ENCODE measurements at places on chromosomes 5 and 9. TPM values are rescaled to one million over a fixed set of nuclear protein-coding genes. Genes with fewer than 3 reads are reported as not detected.
A peak's percentile ranks its signal among the peaks of the same experiment; 100 is the strongest.

- no peak for DNase-seq
Measured at GRCh38 chr5:41636605-41637004, 126.2 kb upstream of the PLCXD3 start.

DNA sequence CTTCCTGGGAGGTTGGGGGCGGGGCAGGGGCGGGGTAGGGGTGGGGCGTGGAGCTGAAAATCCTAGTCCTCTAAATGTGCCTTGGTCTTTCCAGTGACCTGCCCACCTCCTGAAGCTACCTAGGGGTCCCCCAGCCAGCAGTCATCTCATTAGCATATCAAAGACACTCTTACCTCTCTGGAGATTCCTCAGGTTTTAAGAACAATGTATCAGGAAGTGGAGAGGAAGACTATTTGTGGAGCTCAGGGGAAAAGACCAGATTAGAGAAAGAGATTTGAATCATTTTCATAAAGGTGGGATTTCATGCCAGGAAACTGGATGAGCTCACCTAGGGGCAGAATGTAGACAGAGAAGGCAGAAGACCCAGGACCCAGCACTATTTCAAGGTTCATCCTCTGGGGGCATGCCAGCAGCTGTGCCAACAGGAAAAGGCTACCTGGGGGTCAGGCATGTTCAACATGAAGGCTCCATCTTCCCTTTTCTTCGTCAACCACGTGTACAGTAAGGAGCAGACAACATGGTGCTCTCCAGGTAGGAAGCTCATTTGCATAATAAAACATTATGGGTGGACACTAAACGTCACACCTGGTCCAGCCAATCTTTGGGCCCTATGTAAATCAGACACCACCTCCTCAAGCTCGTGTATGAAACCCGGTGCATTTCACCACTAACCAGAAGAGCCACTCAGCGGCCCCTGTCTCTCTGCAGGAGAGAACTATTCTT, 6.9 kb downstream of the GMCL2 start:
- DNase-seq: no peak

- no peak for DNase-seq
Measured at GRCh38 chr5:82349652-82350051, 71.5 kb upstream of the RPS23 start.

GRCh38 chr5:141565826-141566570, 52.8 kb downstream of the DIAPH1 start:
- no peak for DNase-seq

DNA sequence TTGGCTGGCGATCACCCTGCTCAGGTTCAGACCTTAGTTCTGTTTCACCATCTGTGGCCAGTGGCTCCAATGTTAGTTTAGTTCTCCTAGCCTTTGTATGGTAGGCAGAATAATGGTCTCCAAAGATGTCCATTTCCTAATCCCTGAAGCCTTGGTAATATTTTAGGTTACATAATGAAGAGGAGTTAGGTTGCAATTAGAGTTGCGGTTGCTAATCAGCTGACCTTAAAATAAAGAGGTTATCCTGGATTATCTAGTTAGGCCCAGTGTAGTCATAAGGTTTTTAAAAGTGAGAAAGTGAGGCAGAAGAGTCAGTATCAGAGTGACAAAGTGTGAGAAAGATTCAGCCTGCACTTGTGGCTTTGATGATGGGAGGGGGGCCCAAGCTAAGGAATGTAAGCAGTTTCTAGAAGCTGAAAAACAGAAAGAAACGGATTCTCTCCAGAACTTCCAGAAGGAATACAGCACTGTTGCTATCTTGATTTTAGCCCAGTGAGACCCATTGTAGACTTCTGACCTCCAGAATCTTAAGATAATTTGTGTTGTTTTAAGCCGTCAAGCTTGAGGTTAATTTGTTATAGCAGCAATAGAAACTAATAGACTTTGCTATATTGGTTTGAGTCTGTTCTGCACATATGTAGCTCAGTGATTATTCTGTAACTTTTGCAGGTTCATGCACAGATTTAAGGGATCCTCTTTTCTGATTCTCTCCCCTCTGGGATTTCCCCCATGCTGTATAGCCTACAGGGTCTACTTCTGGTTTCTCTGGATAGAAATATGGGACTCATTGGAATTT, 21.6 kb downstream of the LNPEP start:
- no peak for DNase-seq

DNA sequence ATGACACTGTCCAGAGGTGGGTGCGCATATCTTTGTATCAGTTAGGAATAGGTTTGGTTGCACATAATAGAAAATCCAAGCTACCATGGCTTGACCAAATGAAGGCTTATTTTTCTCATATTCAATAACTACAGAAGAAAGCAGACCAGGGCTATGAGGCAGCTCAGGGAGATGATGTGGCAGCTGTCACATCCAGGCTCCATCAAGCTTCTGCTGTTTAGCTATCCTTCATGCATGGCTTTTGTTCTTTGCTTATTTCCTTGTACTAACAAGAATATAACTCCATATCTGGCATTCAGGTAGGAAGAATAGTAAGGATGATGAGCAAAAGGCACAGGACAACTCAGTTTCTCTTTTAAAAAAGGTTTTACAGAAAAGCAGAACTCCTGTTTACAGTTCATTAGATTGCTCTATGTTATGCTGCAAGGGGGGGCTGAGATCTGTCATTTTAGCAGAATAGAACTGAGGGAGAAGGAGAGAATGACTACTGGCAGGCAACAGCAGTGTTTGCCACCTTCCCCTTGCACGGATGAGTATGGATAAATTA, 336.1 kb downstream of the MLLT3 start:
- no peak for DNase-seq

DNA sequence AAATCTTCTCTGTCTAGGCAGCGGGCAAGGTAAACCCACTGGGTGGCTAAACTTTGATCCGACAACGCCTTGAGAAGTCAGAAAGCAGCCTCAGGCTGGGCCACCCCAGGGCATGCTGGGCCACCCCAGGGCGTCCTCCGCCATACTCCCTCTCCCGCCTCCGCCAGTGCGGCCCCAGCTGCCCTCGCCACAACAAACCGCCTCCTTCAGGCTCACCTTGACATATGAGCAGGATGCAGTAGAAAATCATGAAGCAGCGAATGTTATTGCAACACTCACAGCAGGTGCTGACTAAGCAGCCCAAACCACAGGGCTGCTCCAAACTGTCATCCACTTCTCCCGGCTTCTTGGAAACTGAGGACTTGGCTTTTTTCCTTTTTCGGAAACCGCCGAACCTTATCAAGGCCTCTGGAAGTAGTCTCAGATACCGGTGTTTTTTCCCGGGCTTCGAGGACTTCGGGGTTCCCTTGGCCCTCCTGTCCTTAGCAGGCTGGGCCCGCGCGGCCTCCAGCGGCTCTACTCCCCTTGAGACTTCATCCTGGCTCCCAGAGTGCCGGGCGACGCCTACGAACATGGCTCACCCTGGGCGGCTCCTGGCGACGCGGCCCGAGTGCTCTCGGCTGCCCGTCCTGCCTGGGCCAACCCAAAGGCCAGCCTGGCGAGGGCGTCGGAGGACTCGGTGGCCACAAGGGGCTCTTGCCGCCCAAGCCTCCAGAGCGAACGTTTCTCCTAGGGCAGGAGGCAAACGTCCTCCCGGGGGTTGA, at the start of gene SLCO6A1:
TSS of gene SLCO6A1 (minus strand) at position 731 of the 764 bp plus-strand sequence. CDS start at position 574, 157 bp downstream.
- DNase-seq: no peak

- DNase-seq: no peak
Measured at GRCh38 chr5:135851186-135851914, 16.9 kb downstream of the SLC25A48 start.

- peak; percentile 50 for DNase-seq
Measured at GRCh38 chr9:18362901-18363685, 110.9 kb upstream of the ADAMTSL1 start.

DNA sequence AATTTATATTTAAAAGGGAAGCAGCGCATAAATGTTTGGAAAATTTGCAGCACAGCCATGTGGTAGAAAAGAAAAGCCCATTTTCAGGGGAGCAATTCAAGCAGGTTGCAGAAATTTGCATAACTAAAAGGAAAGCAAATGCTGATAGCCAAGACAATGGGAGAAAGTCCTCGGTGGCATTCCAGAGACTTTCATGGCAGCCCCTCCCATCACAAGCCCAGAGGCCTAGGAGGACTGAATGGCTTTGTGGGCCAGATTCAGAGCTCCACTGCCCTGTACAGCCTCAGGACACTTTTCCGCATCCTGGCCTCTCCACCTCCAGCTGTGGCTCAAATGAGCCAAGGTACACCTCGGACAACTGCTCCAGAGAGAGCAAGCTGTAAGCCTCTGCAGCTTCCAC, 462.9 kb downstream of the CDK5RAP2 start:
- DNase-seq: no peak

DNA sequence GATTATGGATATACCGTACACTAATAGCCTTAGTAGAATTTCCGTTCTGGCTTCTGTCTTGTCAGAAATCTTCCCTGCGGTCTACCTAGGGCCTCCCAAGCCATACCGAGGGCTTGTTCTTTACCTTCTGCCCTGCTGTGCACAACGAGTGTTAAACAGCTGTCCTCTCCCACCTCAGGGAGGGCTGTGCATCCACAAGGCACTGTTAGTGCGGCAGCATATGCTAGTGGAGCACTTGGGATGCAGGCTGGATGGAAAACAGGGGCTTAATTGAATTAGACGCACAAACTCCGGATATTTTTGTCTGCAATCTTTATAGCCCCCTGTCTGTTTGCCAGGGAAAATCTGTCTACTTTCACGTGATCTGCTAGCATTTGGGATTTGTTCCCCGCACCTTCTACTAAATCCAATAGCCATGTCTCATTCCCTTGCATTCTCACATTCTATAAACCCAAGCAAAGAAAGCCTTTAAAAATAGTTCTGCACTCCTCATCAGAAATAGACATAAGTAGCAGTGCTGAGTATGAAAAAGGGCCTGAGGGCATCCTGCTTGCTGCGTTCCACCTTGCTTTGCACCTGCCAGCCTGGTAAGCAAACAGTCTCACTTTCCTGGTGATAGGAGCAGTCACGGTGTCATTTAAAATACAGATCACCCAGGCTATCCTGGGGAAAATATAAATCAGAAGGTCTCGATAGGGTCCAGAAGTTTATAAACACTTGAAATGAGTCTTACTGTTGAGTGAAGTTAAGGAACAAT, 382.6 kb downstream of the RASEF start:
- no peak for DNase-seq

DNA sequence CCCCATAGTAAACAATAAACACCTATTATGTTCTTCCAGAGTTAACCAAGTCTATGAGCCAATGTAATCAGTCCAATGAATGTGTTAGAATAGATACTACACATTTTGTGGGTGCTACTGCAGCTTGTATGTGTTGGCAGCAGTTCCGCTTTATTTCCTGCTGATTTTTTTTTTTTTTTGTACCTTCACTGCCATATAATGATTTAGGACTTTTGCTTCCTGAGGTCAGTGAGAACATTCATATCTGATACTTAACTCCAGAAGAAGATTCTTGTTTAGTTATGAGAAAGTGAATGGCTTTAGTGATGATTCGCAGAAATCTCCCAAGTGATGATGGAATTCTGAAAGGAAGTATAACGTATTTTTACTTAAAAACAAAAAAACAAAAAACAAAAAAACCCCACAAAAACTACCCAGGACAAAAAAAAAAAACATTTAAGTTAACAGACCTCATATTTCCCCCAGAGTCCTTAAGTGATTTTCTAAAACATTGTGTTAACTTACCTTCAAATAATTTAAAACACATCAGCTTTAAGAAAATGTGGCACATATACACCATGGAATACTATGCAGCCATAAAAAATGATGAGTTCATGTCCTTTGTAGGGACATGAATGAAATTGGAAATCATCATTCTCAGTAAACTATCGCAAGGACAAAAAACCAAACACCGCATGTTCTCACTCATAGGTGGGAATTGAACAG, 24.7 kb upstream of the LMNB1 start:
- DNase-seq: no peak

GRCh38 chr9:73280113-73280512, 128.4 kb downstream of the ANXA1 start:
- DNase-seq: no peak

GRCh38 chr5:139711067-139711905, 63.1 kb downstream of the CXXC5 start:
- no peak for DNase-seq

- DNase-seq: no peak
Measured at GRCh38 chr5:42787845-42788244, 23.8 kb downstream of the SELENOP start.

DNA sequence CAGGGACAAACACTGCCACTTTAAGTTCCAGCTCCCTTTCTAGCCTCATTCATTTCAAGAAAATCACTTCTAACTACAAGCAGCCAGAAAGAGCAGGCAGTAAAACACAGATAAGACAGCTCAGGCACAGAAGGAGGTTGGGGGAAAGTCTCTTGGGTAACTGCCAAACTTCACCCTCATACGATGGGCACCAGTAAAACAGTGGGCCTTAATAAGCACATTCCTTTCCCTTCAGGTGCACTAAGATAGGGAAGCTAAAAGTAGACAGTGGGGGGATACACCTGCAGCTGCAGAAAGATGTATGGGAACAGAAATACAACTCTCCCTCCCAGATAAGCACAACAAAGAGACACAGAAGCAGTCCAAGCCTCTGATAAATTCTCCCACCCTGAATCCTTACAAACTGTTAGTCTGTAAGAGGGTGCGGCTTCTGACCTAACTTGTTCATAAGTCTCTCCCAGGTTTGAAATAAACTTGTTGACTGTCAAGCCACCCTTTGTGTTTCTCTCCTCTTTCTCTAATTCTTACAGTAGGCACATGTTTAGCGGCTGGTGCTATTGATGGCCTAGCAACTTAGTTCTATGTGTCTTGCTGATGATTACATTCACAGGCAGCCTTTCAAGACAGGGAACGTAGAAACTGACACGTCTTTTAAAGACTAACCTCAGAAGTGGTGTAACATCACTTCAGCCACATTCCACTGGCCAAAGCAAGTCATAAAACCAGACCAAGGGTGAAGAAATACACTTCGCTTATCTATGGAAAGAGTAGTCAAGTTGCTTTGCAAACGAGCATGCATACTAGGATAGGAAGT, 6.8 kb upstream of the CKS2 start:
- no peak for DNase-seq

- DNase-seq: no peak
Measured at GRCh38 chr9:77999231-77999631, 32.4 kb downstream of the GNAQ start.

- DNase-seq: no peak
Measured at GRCh38 chr5:111113678-111114077, 21.5 kb downstream of the WDR36 start.

Gene ZBED3
- 30.7 TPM for polyA plus RNA-seq

Gene ORM2
- 1.4 TPM for polyA plus RNA-seq

Gene FRRS1L
- 3.4 TPM for polyA plus RNA-seq

Gene CXCL14
- polyA plus RNA-seq: 37.9 TPM

Gene ANGPTL2
- polyA plus RNA-seq: 24.1 TPM

Gene SH3GLB2
- polyA plus RNA-seq: 74.4 TPM

Gene HRCT1
- polyA plus RNA-seq: 0.59 TPM

Gene ANXA2R
- polyA plus RNA-seq: 2.3 TPM

Gene PRRX2
- polyA plus RNA-seq: 1.4 TPM

Gene SV2C
- polyA plus RNA-seq: 0.26 TPM

Gene PTTG1
- 40.1 TPM for polyA plus RNA-seq

Gene NR2F1-AS1
- polyA plus RNA-seq: 60.4 TPM

Data from right lung (tissue), 10 donors.